ENCODE measurements at places on chromosomes 2 and 18. TPM values are rescaled to one million over a fixed set of nuclear protein-coding genes. Genes with fewer than 3 reads are reported as not detected.

DNA sequence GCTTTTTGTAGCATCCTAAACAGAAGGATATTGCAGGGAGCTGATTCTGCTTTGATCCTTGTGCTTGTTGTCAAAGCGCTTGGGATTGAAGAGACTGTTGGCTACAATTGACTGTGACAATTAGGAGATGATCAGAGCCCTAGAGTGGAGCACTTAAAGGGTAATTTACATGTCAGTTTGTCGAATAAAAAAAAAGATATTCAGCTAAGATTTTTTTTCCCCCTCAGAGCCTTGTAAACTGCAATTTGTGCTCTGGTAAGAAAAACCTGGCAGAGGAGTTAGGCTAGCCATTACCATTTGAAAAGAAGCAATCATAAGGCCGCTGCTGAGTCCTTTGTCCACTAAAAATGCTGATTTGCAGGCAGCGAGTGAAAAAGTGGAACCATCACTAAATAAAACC lies 47.8 kb upstream of the ZEB2 start:
- no peak for DNase-seq
- no peaks in the 10 kb centered on the region for H3K27me3 ChIP-seq
- H3K4me3 ChIP-seq: peak overlapping the region; percentile 56
- no peaks in the 10 kb centered on the region for H3K36me3 ChIP-seq
- H3K27ac ChIP-seq: peak overlapping the region; percentile 82

GRCh38 chr2:143705108-143705707 lies 576.0 kb downstream of the ARHGAP15 start:
- H3K4me3 ChIP-seq: no peak overlapping the region
- H3K4me1 ChIP-seq: no peaks in the 10 kb centered on the region
- no peak overlapping the region for H3K27ac ChIP-seq
- peaks cover 7% of the 10 kb centered on the region for H3K36me3 ChIP-seq
- H3K27me3 ChIP-seq: no peaks in the 10 kb centered on the region
- DNase-seq: no peak

The MC5R gene
- not detected for total RNA-seq

- no peak for DNase-seq
- H3K27me3 ChIP-seq: peaks cover 15% of the 10 kb centered on the region
- no peak overlapping the region for H3K4me3 ChIP-seq
- H3K4me1 ChIP-seq: peaks cover 62% of the 10 kb centered on the region
- no peak overlapping the region for H3K27ac ChIP-seq
These were observed 49.7 kb downstream of the GLI2 start for GRCh38 chr2:120785228-120785966.

The COBLL1 gene
- total RNA-seq: 4.0 TPM

The TRABD2A gene
- 0.84 TPM for total RNA-seq

DNA sequence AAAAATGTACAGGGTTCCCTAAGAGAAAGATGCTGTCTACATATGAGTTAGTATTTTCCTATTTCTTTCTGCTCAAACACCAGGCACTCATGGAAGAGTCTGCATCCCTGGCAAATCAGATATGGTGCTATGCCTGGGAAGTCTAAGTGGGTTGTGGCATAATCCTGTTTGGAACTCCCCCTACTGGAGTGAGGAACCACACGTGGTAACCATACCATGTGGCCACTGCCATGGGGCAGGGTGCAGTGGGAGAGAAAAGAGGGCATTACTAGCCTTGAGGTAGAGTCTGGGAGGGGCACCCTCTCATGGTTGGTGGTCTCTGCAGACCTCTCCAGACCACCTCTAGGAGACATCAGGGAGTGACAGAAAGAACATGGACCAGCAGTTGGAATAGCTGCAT lies 257.9 kb upstream of the ATP5MC3 start:
- H3K27ac ChIP-seq: no peak overlapping the region
- DNase-seq: no peak
- no peaks in the 10 kb centered on the region for H3K36me3 ChIP-seq
- no peaks in the 10 kb centered on the region for H3K27me3 ChIP-seq
- peaks cover 34% of the 10 kb centered on the region for H3K4me1 ChIP-seq
- H3K4me3 ChIP-seq: peak overlapping the region; percentile 7

The NGEF gene
- total RNA-seq: 0.96 TPM

- H3K36me3 ChIP-seq: peaks cover 3% of the 10 kb centered on the region
- no peaks in the 10 kb centered on the region for H3K4me1 ChIP-seq
- H3K27ac ChIP-seq: no peak overlapping the region
- no peaks in the 10 kb centered on the region for H3K27me3 ChIP-seq
These were observed 117.6 kb upstream of the ANKRD30BL start for GRCh38 chr2:132279344-132279743.

GRCh38 chr2:109346601-109347228 lies 217.7 kb downstream of the SH3RF3 start:
- H3K27ac ChIP-seq: no peak overlapping the region
- H3K27me3 ChIP-seq: peaks cover 4% of the 10 kb centered on the region
- DNase-seq: no peak
- no peak overlapping the region for H3K4me3 ChIP-seq

The MC4R gene
- 0.19 TPM for total RNA-seq

The TUBA3E gene
- not detected for total RNA-seq
